Fibroblast of pulmonary artery (primary cell): ENCODE measurements at places on chromosomes 13 and 19.
A peak's percentile ranks its signal among the peaks of the same experiment; 100 is the strongest.

- no peak for DNase-seq
These were observed 91.7 kb downstream of the FAM216B start for GRCh38 chr13:42873081-42873480.

DNA sequence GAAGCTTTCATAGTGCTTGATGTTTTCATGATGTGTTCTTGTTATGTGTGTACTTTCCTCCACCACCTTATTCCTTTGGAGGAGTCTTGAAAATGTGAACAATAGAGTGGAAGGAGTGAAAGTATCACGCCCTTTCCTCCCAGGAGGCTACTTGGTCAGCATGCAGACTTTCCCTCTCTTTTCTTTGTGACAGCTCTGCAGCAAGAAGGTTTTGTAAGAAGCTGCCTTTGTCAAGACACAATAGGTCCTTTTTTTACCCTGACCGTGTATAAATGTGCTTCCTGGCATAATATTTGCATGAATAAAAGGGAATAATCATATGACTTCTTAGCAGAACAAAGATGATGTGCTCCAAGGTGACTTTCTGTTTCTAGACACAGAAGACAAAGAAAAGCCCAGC is 882.6 kb upstream of the SLITRK5 start:
- DNase-seq: no peak

GRCh38 chr13:54004026-54004699 is 975.5 kb downstream of the OLFM4 start:
- DNase-seq: no peak

- DNase-seq: no peak
These were observed 198.6 kb downstream of the RGCC start for GRCh38 chr13:41655997-41656396.

DNA sequence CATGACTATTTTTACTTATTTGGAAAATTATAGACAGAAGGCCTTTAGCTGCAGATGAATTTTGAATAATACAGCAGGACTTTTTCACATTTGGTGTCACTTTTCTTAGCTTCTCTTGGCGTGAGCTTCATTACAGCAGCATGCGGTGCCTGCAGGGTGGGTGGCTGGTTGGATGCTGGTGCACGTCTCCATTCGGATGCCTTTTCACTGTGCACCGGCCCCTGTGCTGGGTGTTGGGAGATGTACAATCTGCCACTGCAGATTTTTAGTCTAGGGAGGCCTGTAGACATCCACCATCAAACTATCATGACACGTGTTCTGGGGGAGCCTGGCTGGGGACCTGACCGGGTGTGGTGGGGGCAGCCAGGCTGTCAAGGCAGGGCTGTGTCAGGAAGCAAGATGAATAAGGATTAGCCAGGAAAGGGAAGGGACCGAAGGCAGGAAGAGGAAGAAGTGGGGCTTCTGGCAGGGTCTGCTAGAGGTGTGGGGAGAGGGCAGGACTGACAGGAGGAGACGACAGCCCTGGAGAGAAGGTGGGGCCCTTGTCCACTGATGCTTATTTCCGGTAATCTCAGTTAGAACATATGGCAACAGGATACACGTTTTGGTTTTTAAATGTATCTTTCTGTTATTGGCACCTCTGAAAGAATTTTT is 88.8 kb downstream of the ARHGEF7 start:
- no peak for DNase-seq

GRCh38 chr13:19590423-19590822 is 29.1 kb upstream of the TPTE2 start:
- DNase-seq: no peak

- no peak for DNase-seq
These were observed 41.8 kb upstream of the ZNF429 start for GRCh38 chr19:21463449-21464105.

DNA sequence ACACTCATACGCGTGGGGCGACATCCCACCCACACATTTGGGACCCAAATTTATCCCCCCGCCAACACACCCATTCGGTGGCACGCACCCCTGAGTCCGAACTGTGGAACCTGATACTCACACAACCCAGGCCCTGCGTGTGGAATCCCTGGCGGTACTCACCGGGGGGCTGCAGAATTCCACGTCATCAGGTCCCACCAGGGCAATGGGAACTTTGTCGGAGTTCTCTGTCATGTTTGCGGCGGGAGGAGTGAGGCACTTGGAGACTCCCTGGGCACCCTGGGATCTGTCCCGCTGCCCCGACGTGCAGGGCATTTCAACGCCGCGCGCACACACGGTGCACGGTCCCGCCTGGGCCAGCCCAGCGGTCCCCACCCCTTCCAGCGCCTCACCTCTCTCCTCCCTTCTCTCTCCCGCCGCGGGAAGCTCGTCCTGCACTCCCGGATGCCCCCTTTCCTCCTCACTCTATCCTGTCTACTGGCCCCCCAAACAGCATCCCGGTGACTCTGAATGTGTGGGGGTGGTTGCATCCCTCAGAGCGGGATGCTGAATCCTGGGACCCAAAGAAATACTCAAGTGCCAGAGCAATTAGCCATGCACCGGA is at the start of gene CNMD:
Gene CNMD, minus strand, starts transcription at position 353 of the 604 bp plus-strand sequence. Its CDS starts 119 bp downstream, at position 234.
- DNase-seq: no peak

GRCh38 chr19:49551531-49551930 is 23.7 kb downstream of the RCN3 start:
- DNase-seq: no peak

GRCh38 chr13:39326469-39327171 is 276.4 kb downstream of the LHFPL6 start:
- peak; percentile 37 for DNase-seq

- DNase-seq: no peak
These were observed 35.2 kb upstream of the WDFY2 start for GRCh38 chr13:51549050-51549449.

- no peak for DNase-seq
These were observed 755.0 kb downstream of the DIAPH3 start for GRCh38 chr13:59408738-59409137.

DNA sequence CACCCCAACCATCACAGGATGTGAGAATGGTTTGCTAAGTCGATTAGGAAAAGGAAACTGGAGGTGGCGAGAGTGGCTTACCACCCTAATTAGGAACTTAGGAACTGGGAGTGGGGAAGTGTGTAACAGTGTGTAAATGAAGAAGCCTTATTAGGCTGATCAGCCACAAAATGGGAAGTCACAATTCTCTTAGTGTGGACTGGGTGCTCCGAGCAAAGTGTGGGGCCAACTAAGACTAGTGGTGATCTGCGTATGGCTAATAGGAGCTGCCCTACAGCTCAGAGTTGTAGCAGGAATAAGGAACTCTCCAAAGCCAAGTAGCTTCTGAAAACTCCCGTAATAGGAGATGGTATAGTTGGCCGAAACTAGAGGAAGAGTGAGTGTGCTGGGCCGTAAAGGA is 7.6 kb downstream of the SIGLEC11 start:
- no peak for DNase-seq

- DNase-seq: peak; percentile 32
These were observed 4.4 kb upstream of the EID2 start for GRCh38 chr19:39544226-39544903.

GRCh38 chr19:30848636-30849425 is 476.6 kb downstream of the ZNF536 start:
- DNase-seq: no peak

- DNase-seq: no peak
These were observed 2.2 kb downstream of the KBTBD6 start for GRCh38 chr13:41130356-41130755.

DNA sequence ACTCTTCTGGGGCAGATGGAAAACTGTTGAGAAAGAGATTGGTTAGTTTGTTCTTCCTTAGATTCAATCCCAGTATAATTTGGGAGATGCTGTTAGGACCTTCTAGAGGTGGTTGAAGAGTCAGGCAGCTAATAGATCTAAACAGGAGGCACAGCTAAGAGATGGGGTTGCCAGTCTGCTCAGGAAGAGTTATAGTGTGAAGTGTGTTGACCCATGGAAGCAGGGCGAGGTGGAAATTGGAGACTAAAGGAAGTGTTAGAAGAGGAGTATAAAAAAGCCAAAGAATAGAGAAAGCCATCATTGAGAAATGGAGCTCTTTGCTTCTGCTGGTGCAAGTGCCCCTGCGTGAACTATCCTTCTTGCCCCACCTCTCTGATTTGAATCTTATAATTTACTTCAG is 3.8 kb upstream of the OXGR1 start:
- DNase-seq: no peak

DNA sequence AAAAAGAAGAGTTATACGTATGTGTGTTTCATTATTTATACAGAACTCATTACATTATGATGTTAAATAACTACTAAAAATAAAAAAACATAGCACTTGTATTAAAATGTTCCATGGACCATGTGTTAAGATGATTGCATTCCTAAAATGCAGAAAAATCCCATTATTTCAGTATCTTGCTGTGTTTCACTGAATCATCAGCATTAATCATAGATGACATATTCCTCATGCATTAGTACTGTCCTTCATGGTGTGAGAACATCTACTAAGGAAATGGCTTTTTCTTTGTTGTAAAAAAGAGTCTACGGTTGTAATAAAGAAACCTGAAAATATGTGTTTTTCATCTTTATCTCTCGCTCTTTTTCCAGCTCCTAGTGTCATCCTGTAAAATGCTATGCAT is 416.5 kb downstream of the FGF14 start:
- DNase-seq: no peak

GRCh38 chr13:32267836-32268439 is 47.2 kb downstream of the ZAR1L start:
- no peak for DNase-seq

GRCh38 chr13:100611678-100612492 is 23.3 kb upstream of the GGACT start:
- no peak for DNase-seq

GRCh38 chr19:31838163-31838815 is 489.1 kb upstream of the TSHZ3 start:
- DNase-seq: no peak

GRCh38 chr13:75445717-75446499 is 36.1 kb downstream of the TBC1D4 start:
- DNase-seq: peak; percentile 53

DNA sequence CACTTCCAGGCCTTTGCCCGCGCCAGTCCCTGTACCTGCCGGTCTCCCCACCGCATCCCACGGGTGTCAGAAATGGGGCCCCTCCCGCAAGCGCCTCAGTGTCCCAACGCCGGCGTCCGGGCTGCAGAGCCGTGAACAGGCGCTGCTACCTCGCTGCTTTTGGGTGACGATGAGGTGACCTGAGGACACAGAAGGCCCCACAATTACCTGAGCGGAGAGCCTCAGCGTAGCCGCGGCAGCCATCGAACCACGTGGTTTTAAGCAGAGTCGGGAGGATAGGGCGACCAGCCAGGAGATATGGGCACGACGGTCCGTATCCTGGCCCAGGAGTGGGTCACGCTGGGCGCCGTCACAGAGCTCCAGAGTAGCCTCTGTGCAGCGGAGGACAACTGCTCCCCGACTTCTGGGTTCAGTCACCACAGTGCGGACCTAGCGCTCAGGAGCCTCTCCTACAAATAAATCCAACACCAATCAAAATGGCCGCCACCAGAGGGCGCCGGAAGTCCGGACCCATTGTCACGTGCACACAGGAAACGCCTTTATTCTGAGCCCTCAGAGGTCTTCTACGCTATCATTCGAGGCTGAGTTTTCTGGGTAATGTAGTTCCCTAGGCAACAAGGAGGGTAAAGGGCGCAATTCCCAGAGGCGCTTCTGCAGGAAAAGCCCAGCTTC is at the start of gene ZNF814:
Gene ZNF814, minus strand, starts transcription at position 478 of the 672 bp plus-strand sequence. Its CDS starts 235 bp downstream, at position 243.
- peak; percentile 91 for DNase-seq

- no peak for DNase-seq
These were observed 2.0 kb downstream of the SPACA6 start for GRCh38 chr19:51695088-51695487.

GRCh38 chr13:96792188-96792587 is 202.1 kb downstream of the OXGR1 start:
- DNase-seq: no peak

GRCh38 chr19:10717054-10717355 is 874 bp upstream of the DNM2 start:
- DNase-seq: no peak

- DNase-seq: no peak
These were observed 323.3 kb upstream of the ZNF507 start for GRCh38 chr19:32022044-32022640.

- DNase-seq: no peak
These were observed 8.6 kb downstream of the C19orf25 start for GRCh38 chr19:1470305-1471009.
